ENCODE measurements at places on chromosomes 2 and 18.

- DNase-seq = no peak
Measured at GRCh38 chr2:96153991-96154431, 8.8 kb upstream of the DUSP2 start.

- DNase-seq = no peak
Measured at GRCh38 chr2:147440734-147441133, 404.1 kb upstream of the ACVR2A start.

GRCh38 chr2:168992026-168992425, 39.1 kb downstream of the ABCB11 start:
- no peak for DNase-seq

DNA sequence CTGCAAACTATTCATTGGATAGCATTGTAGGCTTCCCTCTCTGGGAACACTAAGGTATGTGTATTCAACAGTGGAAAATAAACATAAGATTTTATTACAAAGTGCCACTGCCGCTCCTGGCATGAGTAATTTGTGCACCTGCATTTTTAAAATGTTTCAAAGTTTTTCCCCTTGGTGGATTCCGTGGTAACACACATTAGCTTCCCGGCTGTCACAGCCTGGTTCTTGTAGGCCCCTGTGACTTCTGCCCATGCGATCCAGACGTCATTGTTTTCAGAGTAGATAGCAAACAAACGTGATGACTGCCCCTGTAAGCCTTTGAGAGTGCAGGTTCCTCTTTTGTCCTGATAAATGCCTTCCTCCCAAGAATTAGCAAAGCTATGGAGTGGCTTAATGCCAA, 421.0 kb downstream of the ZNF521 start:
- no peak for DNase-seq

GRCh38 chr2:29921560-29921915, at the start of gene ALK:
TSS of gene ALK (minus strand) at chr2:29921586. CDS start at chr2:29920659, 927 bp downstream.
- DNase-seq = peak; percentile 5

- DNase-seq = no peak
Measured at GRCh38 chr2:44136252-44136651, 32.4 kb upstream of the PPM1B start.

GRCh38 chr2:239245872-239246721, 154.7 kb downstream of the HDAC4 start:
- DNase-seq = no peak

DNA sequence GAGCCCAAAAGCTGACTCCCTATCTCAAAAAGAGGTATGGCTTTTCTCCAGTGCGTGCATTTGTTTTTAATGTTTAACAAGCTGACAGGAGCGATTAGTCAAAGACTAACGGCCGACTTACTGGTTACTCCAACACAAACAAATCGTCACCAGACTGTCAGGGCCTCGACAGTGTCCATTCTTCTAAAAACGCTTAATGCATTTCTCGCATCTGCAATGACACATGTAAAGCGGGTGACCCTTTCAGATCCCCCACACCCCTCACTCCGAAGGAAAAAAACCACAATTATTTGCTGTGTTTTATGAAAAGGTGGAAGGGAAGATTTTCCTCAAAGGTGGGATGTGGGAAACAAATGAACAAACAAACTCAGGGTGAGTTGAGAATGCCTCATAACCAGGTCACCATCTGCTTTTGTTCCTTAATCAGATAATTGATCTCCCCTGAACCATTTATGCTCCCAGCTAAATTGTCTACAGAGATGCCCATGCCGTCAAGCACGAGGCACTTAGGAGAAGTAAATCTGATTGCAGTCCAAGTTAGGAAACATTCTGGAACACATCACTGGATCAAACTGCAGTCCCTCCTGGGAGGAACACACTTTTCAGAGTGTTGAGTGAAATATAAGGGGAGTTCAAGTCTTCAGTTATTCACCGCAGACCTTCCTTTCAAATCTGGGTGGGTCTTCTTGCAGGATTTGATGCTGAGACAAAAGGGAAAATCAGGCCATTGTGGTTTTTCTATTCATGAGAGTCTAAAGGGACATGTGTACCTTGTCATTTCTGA, 340.8 kb downstream of the CMPK2 start:
- DNase-seq = no peak

DNA sequence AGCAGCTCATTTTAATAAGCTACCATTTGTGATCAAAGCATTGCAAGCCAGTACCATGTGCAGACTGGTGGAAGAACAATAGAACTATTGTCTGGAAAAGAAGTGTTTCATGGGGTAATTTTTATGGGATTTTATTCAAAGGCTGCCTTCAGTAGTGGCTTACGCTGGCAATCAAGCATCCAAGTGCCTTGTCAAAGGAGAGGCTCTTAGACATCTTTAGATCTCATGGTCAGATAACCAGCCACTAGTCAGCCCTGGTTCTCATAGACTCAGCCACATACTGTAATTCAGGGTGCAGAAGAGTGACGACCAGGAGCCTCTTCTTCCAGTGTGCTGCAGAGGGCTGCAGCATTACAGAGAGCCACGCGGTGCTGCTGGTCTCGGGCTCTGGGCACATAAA, 98.5 kb upstream of the NOSTRIN start:
- no peak for DNase-seq

DNA sequence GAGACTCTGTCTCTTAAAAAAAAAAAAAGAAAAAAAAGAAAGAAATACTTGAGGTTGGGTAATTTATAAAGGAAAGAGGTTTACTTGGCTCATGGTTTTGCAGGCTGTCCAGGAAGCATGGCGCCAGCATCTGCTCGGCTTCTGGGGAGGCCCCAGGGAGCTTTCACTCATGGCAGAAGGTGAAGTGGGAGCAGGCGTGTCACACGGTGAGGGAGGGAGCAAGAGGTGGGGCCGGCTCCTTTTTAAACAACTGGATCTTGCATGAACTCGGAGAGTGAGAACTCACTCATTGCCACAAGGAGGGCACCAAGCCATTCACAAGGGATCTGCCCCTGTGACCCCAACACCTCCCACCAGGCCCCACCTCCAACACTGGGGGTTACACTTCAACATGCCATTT, 30.6 kb downstream of the CYP26B1 start:
- DNase-seq = no peak

GRCh38 chr2:105384216-105384615, 14.6 kb downstream of the FHL2 start:
- no peak for DNase-seq

- DNase-seq = no peak
Measured at GRCh38 chr2:23953625-23954024, 13.4 kb downstream of the UBXN2A start.

DNA sequence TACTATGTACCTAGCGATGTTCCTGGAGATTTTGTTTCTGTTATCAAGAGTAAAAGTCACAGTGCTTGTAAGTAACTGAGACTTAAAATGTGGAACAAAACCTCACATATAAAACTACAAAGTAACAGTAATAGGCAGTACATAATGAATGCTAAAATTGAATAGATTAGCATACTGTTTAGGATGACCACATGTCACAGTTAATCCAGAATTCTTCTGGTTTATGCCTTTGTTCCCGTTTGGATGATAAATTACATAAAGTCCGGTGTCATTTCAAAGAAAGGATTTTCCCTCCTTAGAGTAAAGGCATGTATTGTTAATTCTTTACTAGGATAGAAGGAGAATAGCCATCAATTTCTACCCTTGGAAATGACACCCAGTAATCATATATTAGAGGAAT, 56.1 kb downstream of the RBM43 start:
- no peak for DNase-seq

- DNase-seq = no peak
Measured at GRCh38 chr2:226184940-226185615, 614.5 kb downstream of the IRS1 start.

DNA sequence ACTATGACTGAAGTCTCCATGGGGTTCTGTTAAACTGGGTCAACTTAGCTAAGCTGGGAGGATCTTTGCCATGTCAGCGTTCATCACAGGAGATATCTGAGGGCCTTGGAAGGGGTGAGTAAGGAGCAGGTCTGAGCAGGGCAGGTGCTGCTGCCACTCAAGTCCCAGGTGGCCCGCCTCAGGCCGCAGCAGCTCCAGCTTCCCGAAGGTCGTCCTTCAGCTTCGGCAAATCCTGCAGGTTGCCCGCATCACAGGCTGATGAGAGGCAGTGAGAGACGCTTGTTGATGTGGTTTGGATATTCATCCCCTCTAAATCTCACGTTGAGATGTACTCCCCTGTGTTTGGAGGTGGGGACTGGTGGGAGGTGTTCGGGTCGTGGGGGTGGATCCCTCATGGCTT, 166.6 kb downstream of the VAPA start:
- DNase-seq = no peak

GRCh38 chr2:8684540-8684877, 2.7 kb downstream of the ID2 start:
- no peak for DNase-seq

- DNase-seq = no peak
Measured at GRCh38 chr2:220513573-220514288, 886.3 kb downstream of the SLC4A3 start.

DNA sequence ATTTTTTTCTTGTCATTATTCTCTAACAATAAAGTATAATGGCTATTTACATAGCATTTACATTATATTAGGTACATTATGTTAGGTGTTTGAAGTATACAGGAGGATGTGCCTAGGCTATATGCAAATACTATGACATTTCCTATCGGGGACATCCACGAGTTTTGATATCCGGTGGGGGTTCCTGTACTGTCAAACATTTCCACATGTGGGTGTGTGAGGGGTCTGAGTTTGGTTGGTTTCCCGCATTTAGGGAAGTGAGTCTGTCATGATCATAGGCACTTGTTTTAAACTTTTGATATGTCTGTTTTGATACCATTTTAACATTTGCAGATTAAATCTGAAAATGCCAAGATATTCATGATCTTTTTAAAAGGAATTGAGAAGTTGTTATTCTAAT, 76.0 kb downstream of the CEP192 start:
- DNase-seq = no peak

GRCh38 chr2:165245081-165245793, 6.0 kb downstream of the SCN2A start:
- no peak for DNase-seq

DNA sequence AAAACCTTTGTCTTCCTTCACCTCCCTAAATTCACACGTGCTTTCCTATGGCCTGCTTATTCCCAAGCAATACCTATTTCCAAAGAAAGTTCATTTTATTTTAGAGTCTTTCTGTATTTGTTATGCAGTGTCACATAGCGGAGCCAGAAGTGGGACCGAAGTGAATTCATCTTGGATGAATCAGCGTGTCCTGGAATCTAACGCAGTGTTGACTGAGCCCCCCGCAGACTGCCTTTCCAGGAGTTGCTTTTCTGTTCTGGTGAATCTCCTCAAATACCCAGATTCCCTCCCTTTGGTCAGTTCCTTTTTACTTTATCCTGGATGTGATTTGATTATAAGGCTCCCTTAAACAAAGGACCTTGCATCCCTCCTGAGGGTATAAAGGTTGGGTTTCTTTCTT, 10.8 kb downstream of the ALPP start:
- DNase-seq = no peak

GRCh38 chr2:162697111-162697510, 141.5 kb downstream of the KCNH7 start:
- DNase-seq = no peak

- no peak for DNase-seq
Measured at GRCh38 chr2:26542194-26542455, 64.2 kb upstream of the OTOF start.

GRCh38 chr2:144466637-144467036, 53.3 kb downstream of the ZEB2 start:
- no peak for DNase-seq

GRCh38 chr18:48575658-48576456, 37.0 kb downstream of the CTIF start:
- DNase-seq = no peak

DNA sequence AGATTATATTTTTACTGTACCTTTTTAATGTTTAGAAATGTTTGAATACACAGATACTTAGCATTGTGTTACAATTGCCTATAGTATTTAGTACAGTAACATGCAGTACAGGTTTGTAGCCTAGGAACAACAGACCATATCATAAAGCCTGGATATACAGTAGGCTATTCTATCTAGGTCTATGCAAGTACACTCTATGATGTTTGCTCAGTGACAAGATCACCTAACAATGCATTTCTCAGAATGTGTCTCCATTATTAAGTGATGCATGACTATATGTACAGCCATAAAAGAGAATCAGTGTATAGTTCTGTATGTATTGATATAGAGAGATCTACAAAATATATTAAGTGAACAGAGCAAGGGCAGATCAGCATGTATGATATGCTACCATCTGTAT, 616.4 kb downstream of the XIRP2 start:
- no peak for DNase-seq

All from stimulated activated CD8-positive, alpha-beta memory T cell treated with anti-CD3 and anti-CD28 coated beads, Interleukin-7, amount 100 ng/mL, for 1 hour (primary cell).